ENCODE measurements at places on chromosomes 11 and 22. TPM values are rescaled to one million over a fixed set of nuclear protein-coding genes. Genes with fewer than 3 reads are reported as not detected.

DNA sequence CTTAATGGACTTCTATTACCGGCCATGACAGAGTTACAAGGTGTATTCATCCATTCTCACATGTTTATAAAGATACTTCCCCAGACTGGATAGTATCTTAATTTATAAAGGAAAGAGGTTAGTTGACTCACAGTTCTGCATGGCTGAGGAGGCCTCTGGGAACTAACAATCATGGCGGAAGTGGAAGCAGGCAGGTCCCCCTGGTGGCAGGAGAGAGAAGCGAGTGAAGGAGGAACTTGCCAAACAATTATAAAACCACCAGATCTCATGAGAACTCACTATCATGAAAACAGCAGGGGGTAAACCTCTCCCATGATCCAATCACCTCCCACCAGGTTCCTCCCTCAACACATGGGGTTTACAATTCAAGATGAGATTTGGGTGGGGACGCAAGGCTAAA is 170.0 kb upstream of the PDGFD start:
- no peak for DNase-seq

The AIFM3 gene
- 0.59 TPM for total RNA-seq

- DNase-seq, result no peak
Observed at GRCh38 chr11:32939866-32940265, 47.3 kb downstream of the QSER1 start.

GRCh38 chr22:41568811-41569210 is 8.0 kb downstream of the CSDC2 start:
- DNase-seq, result no peak

GRCh38 chr11:46159680-46160079 is 38.4 kb upstream of the PHF21A start:
- DNase-seq, result no peak

DNA sequence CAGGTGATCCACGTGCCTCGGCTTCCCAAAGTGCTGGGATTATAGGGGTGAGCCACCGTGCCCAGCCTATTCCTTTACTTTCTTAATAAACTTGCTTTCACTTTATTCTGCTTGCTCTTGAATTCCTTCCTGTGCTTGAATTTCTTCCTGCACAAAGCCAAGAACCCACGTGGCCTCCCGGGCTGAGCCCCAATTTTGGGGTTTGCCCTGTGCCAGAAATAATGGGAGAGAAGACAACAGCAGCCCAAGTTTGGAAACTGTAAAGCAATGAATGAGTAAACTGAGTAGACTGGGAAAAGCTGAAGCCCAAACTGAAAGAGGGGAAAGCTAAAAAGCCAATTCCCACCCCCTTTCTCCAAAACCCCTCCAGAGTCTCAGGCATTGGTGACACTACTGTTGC is 136.4 kb downstream of the NECTIN1 start:
- DNase-seq, result no peak

GRCh38 chr11:94469416-94469815 is 24.2 kb downstream of the MRE11 start:
- no peak for DNase-seq

- no peak for DNase-seq
Observed at GRCh38 chr22:37892566-37893335, 13.3 kb upstream of the MICALL1 start.

DNA sequence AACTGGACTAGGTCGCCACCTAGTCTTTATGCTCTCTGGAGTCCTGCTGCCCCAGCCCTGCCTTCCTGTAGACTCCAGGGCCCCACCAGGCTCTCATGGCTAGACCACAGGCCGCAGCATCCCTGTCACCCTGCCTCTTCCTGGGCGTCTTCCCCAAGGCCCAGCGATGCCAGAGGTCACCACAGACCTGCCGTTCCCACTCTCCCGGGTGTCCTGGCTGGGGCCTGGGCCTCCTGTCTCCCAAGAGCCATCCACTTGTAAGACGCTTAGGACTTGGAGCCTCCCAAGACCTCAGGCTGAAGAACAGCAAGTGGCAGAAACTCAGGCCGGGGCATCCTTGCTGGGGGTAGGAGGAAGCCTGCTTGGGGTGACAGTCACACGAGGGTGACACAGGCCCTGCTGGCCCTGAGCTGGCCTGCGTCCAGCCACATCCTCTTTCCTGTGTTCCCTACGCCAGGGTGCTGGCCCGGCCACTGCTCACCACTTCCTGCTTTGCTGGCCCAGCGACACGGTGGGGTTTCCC is 2.0 kb upstream of the TCIRG1 start:
- DNase-seq, result no peak

- DNase-seq, result no peak
Observed at GRCh38 chr22:17512960-17513359, 50.3 kb upstream of the SLC25A18 start.

The FDXACB1 gene
- total RNA-seq, result 1.9 TPM

The APOBEC3H gene
- not detected for total RNA-seq

The MRGPRX4 gene
- total RNA-seq, result not detected

GRCh38 chr11:57815877-57816276 is 54.3 kb downstream of the CTNND1 start:
- DNase-seq, result no peak
